ENCODE measurements at places on chromosomes 5 and 9. TPM values are rescaled to one million over a fixed set of nuclear protein-coding genes. Genes with fewer than 3 reads are reported as not detected.

Gene GFI1B
- not detected for total RNA-seq

Gene PKD2L2
- not detected for total RNA-seq

Gene RALGDS
- 80.5 TPM for total RNA-seq

Gene SPARC
- total RNA-seq, result not detected
